ENCODE measurements at places on chromosomes 2 and 18.
A peak's percentile ranks its signal among the peaks of the same experiment; 100 is the strongest.

DNA sequence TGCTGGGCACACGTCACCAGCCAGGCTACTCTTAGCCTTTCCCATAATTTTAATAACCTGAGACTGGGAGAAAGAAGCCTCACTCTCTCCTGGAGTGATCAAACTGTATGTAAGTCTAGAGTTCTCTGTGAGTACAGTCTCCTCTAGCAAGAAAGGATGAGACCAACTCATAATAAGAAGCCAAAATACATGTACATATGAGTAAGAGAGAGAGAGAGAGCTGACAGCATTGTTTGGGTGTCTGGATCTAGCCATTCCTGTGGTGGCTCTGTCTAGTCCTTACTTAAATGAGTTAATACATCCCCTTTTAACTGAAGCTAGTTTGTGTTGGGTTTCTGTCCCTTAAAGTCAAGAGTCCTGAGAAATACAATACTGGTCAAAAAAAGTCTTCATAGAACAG is 26.0 kb upstream of the ANXA4 start:
- no peaks in the 10 kb centered on the region for H3K27me3 ChIP-seq
- H3K4me3 ChIP-seq: no peak overlapping the region
- DNase-seq: no peak
- no peaks in the 10 kb centered on the region for H3K36me3 ChIP-seq
- no peak overlapping the region for H3K27ac ChIP-seq

DNA sequence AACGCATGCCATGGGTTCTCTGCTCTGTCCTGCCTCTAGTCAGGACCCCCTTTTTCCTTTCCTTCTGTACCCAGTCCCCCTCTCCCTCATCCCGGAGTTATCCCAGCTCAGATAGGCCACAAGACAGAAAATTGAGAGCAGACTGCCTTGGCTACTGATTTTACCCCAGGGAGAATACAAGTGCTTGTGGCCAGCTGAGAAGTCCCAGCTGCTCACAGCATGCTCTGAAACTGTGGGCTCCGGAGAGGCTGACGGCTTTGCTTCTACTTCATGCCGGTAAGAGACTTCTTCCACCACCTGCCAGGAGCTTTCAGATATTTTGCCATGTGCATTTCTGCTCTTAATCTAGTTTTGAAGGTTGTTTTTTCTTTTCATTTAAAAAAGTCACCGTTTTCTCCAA is 20.0 kb upstream of the SIX2 start:
- H3K36me3 ChIP-seq: no peaks in the 10 kb centered on the region
- H3K27ac ChIP-seq: no peak overlapping the region
- no peak for DNase-seq

- DNase-seq: no peak
- no peak overlapping the region for H3K4me3 ChIP-seq
- no peak overlapping the region for H3K27ac ChIP-seq
- H3K36me3 ChIP-seq: no peaks in the 10 kb centered on the region
- no peaks in the 10 kb centered on the region for H3K27me3 ChIP-seq
These were observed 184.1 kb downstream of the HDAC4 start for GRCh38 chr2:239216614-239217273.

DNA sequence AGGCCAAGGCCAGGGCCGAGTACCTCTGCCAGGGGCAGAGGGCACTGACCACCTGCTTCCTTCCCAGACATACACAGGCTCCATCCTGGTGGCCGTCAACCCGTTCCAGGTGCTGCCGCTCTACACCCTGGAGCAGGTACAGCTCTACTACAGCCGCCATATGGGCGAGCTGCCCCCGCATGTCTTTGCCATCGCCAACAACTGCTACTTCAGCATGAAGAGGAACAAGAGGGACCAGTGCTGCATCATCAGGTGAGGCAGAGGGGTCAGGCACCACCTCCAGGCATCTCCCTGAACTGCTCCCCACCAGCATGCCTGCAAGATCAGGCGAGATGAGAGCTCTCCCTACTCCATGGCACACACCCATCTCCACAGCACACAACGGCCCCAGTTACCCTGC is 31.1 kb downstream of the MYO7B start:
- no peaks in the 10 kb centered on the region for H3K36me3 ChIP-seq
- no peaks in the 10 kb centered on the region for H3K27me3 ChIP-seq
- peaks cover 17% of the 10 kb centered on the region for H3K4me1 ChIP-seq
- H3K4me3 ChIP-seq: no peak overlapping the region
- no peak for DNase-seq
- no peak overlapping the region for H3K27ac ChIP-seq

DNA sequence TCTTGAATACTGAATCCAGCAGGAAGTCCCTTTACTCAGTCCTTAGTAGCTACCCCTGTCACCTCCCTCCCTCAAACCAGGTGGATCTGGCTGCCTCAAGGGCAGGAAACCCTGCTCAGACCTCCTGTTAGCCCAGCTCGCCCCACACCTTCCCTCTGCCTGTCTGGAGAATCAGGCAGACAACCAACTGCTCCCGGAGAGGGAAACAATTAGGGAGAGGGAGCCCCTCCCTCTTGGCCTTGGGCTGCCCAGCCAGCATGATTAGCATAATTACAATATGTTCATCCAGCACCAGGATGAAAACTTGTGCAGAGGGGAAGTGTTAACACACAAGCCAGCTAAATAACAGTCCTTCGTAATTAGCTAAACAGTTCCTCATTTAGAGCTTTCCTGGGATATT is 185.5 kb downstream of the C1D start:
- no peak for DNase-seq
- H3K27ac ChIP-seq: no peak overlapping the region
- no peaks in the 10 kb centered on the region for H3K36me3 ChIP-seq
- no peaks in the 10 kb centered on the region for H3K4me1 ChIP-seq

DNA sequence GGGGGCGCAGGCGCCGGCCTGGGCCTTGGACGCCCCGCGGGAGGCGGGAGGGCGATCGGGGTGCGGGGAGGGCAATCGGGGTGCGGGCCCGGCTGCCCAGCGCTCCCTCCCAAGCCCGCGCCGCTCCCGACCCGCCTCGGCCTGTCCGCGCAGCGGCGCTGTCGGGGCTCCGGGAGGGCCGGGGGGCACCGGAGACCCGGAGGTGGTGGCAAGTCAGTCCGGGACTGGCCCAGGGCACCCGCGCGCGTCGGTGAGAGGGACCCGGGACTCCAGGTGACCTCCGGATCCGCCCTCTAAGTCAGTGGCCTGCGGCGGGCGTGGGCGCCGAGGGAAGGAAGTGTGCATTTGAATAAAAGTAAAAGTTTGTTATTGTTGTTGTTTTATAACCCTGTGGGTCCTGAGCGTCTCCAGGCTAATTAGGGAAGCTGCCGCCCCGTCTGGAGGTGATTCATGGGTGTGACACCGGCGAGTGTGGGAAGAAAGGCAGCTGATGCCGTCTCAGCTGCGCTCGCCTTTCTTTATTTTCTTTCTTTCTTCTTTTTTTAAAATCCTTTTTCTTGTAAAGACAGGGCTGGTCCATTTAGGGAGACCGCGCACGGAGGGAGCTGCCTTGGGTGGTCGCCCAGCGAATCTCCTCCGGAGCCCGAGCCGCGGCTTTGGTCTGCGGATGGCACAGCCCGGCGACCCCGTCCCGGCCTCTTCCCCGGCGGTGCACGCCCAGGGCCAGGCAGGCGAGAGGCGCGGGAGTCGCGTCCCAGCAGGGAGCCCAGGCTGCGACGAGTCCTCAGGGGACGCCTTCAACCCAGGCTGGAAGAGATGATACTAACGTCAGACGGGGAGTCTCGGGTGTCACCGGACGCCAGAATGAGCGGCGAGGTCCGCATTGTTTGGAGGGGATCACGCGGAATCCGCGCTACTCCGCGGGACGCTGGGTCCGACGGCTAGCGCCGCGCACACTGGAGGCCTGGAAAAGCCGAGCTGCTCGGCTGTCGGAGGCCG is 627 bp upstream of the CRACDL start:
- H3K4me1 ChIP-seq: no peaks in the 10 kb centered on the region
- no peak overlapping the region for H3K4me3 ChIP-seq
- DNase-seq: no peak
- H3K27me3 ChIP-seq: peaks cover 17% of the 10 kb centered on the region

- no peak overlapping the region for H3K27ac ChIP-seq
- no peak overlapping the region for H3K4me3 ChIP-seq
- no peaks in the 10 kb centered on the region for H3K27me3 ChIP-seq
- no peak for DNase-seq
These were observed 176.9 kb downstream of the UBE2E3 start for GRCh38 chr2:181157326-181157725.

GRCh38 chr2:30026091-30027055 is 105.0 kb upstream of the ALK start:
- no peaks in the 10 kb centered on the region for H3K36me3 ChIP-seq
- DNase-seq: no peak
- H3K27me3 ChIP-seq: no peaks in the 10 kb centered on the region
- H3K4me3 ChIP-seq: no peak overlapping the region
- H3K27ac ChIP-seq: no peak overlapping the region

- H3K4me1 ChIP-seq: no peaks in the 10 kb centered on the region
- no peaks in the 10 kb centered on the region for H3K36me3 ChIP-seq
- H3K27me3 ChIP-seq: no peaks in the 10 kb centered on the region
- no peak overlapping the region for H3K27ac ChIP-seq
- DNase-seq: no peak
These were observed 1206.8 kb upstream of the NRXN1 start for GRCh38 chr2:52238782-52239181.

DNA sequence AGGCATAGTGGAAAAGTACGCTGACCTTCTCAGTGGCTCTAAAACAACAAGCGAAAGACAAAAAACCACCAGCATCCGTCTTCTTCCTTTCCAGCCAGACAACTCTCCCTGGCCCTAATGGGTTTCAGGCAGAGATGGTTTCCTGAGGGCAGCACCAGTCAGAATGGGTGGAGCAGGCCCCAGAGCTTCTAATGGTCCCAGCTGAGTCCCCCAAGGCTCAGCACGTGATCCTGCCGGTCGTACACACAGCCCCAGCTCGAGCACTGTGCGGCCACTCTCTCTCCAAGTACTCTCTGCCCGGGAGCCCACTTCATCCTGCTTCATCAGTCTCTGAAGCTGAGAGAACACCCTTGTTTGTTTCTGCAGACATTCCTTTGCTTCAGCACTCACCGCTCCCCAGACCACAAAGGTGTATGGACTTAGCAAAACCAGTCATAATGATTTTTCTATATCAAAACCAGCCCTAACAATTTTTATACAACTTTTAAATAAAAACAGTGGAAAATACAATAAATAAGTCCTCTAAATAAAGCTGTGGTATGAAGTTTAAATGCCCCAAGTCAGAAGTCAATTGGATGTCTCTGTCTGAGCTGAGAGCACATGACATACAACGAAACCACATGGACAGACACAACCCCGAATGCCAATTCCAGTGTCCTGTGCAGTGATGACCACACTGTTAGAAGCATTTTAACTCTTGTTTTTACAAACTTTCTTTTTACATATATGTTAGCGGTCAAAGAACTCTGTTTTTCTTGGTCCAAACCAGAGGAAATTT is 63.9 kb downstream of the PARD6G start:
- H3K4me1 ChIP-seq: peaks cover 10% of the 10 kb centered on the region
- no peaks in the 10 kb centered on the region for H3K27me3 ChIP-seq
- no peak overlapping the region for H3K27ac ChIP-seq
- no peaks in the 10 kb centered on the region for H3K36me3 ChIP-seq

DNA sequence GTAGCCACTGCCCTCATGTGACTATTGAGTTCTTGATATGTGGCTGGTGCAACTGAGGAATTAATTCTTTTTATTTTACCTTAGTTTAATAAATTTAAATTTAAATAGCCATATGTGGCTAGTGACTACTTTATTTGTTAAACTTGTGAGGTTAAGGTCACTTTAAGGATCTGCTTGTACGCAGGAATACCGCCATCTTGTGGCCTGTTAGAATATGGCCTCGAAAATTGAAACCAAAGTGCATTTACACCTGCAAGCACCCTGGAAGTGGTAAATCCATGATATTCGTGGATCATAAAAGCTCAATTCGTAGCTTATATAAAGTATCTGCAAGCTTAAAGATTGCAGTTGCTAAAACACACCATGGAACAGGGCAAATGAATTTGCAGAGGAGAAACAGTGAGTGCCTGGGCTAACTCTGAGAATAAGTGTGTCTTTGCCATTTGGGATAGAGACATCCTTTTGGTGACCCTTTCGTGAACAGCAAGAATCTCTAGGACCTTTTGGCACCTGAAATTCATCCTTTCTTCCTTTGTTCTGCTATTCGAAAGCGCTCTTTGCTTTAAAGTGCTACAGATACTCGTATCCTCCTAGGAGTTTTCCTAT is 59.9 kb upstream of the REG3A start:
- no peaks in the 10 kb centered on the region for H3K4me1 ChIP-seq
- H3K4me3 ChIP-seq: no peak overlapping the region
- DNase-seq: peak; percentile 8
- H3K27me3 ChIP-seq: no peaks in the 10 kb centered on the region
- H3K27ac ChIP-seq: no peak overlapping the region

DNA sequence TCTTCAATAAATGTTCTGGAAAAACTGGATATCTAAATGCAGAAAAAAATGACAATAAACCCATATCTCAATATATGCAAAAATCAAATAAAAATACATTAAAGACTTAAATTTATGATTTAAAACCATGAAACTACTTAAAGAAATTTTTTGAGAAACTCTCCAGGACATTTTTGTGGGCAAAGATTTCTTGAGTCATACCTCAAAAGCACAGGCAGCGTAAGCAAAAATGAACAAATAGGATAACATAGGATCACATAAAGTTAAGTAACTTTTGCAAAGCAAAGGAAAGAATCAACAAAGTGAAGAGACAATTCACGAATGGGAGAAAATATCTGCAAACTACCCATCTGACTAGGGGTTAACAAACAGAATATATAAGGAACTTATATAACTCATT is 1545.5 kb downstream of the SUCLG1 start:
- no peaks in the 10 kb centered on the region for H3K36me3 ChIP-seq
- H3K4me1 ChIP-seq: no peaks in the 10 kb centered on the region
- no peak for DNase-seq
